ENCODE measurements at places on chromosomes 1 and 21.

DNA sequence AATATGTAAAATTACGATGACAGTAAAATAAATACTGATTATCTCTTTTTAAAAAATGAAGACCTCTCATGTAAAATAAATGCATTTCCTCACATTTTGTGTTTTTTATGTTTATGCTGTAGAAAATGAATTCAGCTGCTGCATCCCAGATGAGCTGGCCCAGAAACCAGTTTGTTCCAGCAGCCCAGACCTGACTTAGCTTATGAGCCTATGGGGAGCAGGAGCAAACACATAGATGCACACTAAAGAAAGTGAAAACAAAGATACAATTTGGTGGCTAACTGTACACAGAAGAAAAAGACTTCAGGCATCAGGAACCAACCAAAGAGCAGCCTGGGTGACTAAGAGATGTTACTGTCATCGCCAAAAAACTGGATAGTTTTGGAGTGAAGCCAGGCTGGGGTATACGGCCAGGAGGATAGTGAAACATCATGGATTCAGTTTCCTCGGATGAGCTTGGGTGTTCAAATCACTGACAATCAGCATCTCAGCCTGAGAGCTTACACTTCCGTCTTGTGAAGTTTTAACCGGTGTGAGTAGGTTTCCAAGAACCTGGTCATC is 113.9 kb upstream of the BACE2 start:
- no peak for DNase-seq

DNA sequence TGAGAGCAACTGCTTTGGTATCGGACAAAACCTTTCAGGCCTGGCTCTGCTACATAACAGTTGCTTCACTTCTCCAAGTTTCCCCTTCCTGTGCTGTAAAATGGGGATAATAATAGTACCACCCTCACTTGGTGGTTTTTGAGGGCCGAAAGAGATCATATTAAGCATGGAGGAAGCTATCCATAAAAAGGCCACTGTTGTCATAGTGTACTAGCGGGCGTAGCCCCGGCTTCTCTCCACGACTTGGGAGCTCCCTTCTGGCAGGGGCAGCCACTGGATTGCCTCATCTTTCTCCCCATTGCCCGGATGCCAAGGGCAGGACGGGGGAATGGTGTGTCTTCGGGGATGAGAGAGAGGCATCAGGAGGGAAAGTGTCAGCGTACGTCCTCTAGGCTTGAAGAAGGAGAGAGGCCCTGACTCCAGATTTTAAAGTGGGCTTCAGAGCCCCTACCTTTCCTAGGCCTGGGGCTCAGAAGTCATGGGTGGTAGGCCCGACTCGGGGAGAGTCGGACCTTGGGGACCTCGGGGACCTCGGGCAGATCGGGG is 548 bp upstream of the MFSD2A start:
- no peak for DNase-seq

- no peak for DNase-seq
Measured at GRCh38 chr1:202892501-202892900, 3.6 kb upstream of the RABIF start.

GRCh38 chr1:87816646-87817045 is 488.0 kb downstream of the LMO4 start:
- no peak for DNase-seq

- no peak for DNase-seq
Measured at GRCh38 chr1:248589334-248589733, 8.2 kb downstream of the OR2T10 start.

- no peak for DNase-seq
Measured at GRCh38 chr1:107526524-107527198, 385.8 kb downstream of the NTNG1 start.

- no peak for DNase-seq
Measured at GRCh38 chr1:59494145-59494833, 197.4 kb downstream of the FGGY start.

DNA sequence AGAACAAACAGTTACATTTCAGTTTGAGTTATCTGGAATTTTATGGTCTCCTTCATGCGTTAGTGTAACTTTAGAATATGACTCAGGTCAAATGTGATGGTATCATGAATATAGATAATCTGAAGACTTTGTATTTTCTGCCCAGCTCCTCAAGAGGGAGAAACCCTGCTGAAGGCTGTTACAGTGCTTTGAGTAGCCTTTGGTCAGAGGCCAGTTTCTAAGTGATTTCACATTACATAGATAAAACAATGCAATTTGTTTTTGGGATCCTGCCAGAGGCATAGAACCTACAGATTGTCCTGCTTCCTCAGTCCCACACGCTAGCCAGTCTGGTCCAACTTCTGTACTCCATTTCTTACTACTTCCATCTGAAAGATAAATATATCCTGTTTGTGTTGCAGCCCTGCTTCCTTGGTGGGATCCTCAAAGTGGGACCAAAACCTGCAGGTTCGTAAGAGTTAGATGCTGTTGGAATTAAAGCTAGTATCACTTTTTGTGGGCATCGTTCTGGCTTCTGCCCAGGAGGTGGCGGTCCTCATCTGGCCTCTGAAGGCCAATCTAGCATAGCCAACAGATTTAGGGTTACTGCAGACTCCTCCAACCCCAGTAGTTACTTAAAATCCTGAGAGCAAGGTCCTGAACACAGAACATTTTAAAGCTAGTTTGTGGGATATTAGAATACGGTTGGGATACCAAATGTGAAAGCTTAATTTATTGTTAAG is 645.8 kb upstream of the USP24 start:
- no peak for DNase-seq

DNA sequence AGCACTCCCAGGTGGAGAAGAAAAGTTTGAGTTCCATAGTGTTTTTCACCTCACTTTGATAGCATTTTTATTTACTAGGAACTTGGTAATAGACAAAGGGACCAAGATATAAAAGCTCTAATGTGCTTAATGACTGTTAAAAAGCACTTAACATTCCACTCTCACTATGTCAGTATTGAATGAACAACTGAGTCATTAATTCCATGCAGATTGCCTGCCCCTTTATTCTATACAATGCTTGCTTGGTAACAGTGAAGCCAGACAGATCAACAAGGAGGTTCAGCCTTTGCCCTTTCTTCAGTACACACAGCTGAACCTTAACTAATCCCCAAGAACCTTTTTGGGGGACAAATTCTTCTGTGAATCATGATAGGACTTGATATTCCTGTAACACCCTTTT is 425.5 kb downstream of the NUF2 start:
- DNase-seq, result no peak

DNA sequence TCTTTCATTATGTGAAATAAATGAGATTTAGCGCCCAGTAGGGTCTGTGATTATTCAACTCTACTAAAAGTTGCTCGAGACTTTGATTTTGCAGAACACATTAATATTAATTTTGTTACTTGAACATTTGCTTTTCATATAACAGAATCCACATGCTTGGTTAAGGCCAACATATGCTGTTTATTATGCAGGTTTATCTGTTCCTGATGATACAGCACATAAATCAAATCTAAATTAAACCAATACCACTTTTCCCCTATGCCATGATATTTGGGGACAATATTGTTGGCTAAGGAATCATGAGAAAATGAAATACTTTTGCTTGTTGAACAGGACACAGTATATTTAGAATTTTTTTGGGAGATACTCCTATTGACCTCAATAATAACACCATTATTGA is 291.1 kb downstream of the USP25 start:
- no peak for DNase-seq

GRCh38 chr1:200512191-200512590 is 102.4 kb upstream of the ZNF281 start:
- peak; percentile 72 for DNase-seq

DNA sequence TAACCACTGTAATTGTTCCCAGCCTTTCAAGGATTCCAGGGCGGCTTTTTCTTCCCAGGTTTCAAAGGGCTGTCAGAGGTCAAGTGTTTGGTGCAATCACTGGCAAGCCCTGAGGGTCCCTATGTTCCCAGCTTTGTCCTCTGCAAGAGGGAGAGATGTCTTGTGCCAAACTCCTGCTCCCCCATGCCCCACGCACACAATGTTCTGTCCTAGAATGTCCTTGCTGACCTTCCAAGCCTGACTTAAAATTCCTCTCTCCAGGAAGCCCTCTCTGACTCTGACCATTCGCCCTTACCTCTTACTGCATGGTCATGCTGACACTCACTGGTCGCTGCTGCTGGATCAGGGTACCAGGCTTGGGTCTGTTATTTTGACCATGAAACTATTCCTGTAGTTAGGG is 152.5 kb upstream of the KCND3 start:
- DNase-seq, result no peak

DNA sequence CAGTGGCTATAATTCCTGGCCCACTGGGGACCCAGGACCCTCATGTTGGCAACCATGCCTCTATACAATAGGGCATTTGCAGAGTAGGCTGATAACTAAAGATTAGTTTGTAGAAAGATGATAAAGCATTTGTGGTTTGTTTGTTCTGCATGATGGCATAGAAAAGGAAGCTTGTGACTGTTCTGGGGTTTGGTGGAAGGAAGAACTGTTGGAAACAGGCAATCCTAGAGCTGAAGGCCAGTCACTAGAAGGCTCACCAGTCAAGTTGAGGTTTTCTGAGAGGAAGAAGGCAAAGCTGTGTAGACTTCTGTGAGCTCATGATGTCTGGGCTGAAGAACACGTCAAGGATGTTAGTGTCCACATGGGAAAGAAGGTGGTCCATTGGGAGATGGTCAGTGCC is 140.3 kb upstream of the VANGL1 start:
- DNase-seq, result no peak

- no peak for DNase-seq
Measured at GRCh38 chr1:107877092-107877491, 87.9 kb downstream of the VAV3 start.

- no peak for DNase-seq
Measured at GRCh38 chr1:169261884-169262283, 105.7 kb downstream of the NME7 start.

DNA sequence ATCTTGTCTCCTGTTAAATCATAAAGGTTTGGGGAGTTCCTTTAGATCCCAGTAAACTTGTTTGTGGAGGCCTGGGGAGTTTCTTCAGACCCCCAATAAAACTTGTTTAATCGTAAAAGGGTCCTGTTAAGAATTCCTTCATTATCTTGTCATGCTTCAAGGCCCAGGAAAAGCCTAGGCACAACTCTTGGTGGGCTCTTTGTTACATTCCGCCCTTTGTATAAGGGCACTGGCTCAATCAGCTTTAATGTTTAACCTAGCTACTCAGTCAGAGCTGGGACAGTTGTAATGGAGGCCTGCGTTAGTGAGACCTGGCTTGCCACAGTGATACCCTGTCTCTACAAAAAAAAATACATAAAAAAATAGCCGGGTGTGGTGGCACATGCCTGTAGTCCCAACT is 77.2 kb downstream of the MPZL1 start:
- DNase-seq, result no peak

DNA sequence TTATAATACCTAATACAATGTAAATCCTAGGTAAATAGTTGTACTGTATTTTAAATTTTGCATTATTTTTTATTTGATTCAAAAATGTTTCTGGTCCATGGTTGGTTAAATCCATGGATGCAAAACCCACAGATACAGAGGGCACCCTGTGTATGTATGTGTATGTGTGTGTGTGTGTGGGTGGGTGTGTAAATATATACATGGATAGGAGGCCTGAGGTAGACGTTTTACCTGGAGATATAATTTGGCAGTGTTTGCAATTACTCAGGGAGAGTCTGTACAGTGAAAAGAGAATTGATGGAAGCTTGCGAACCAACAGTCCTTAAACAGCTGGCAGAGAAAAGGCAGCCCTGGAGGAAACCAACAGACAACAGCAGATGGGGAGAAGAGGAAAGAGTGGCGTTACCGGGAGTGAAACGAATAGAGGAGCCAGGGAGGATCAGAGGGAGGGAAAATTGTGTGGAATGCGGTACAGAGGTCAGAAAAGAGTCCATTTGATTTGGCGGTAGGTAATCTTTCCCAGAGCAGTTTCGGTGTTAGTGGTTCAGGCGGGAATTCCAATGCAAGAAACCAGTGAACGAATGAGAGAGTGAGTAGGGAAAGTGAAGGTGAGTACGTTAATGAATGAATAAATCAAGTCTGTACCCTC is 47.9 kb upstream of the NBL1 start:
- no peak for DNase-seq

- DNase-seq, result no peak
Measured at GRCh38 chr1:41278076-41278475, 36.0 kb upstream of the SCMH1 start.

DNA sequence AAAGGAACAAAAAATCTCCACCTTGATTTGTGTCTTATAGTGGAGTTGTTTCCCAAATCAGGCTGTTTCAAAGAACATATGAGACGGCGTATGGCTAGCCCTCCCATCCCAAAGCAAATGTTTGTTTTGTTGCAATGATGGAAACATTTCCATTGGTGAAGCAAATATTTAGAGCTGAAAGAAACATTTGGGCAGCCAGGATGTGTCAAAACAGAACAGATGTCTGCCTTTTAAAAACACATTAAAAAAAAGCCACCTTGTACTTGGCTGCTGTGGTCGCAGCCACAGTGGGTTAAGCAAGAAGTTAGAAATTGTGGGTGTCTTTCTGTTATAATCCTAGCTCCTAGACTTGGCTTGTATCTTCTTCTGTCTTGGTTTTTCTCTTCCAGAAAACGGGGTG is 116.3 kb downstream of the PEX14 start:
- peak; percentile 16 for DNase-seq

GRCh38 chr1:109954041-109954512 is 30.5 kb upstream of the AHCYL1 start:
- DNase-seq, result no peak

GRCh38 chr1:214570442-214570841 is 19.0 kb upstream of the PTPN14 start:
- DNase-seq, result no peak

DNA sequence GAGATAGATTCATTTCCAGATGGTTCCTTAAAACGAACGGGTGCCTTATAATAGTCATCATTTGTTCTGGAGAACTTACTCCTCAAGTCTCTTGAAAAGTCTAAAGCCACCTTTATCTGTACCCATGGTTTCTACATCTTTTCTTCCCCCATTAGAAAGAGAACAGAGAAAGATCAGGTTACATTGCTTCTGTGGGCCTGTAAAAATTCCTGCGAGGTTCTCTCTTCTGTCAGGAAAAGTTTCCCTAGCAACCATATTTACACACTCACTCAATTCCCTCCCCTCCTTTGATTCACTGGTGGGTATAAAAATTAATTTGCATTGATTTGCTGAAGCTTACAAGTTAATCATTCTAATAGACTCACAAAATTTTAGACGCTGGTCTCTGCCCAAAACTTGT is 6.7 kb downstream of the PHC2 start:
- no peak for DNase-seq

GRCh38 chr1:11813021-11813420 is 7.0 kb downstream of the CLCN6 start:
- no peak for DNase-seq

All from Ammon's horn (tissue), 1 donor.